Right ventricle myocardium superior (tissue), 1 donor: ENCODE measurements at places on chromosomes 5 and 9. TPM values are rescaled to one million over a fixed set of nuclear protein-coding genes. Genes with fewer than 3 reads are reported as not detected.

Gene CKMT2
- total RNA-seq: 1,933 TPM

Gene PTGER4
- 7.4 TPM for total RNA-seq

- no peak for DNase-seq
These were observed 22.2 kb downstream of the SLC12A7 start for GRCh38 chr5:1089621-1090040.

- DNase-seq: no peak
These were observed 52.8 kb downstream of the VCAN start for GRCh38 chr5:83524345-83524744.

- DNase-seq: no peak
These were observed 140.1 kb downstream of the NR3C1 start for GRCh38 chr5:143263272-143263810.

GRCh38 chr5:133785182-133785581, 172.8 kb upstream of the FSTL4 start:
- no peak for DNase-seq
